ENCODE measurements at places on chromosomes 16 and 17.

- no peak for DNase-seq
- H3K4me3 ChIP-seq = no peak overlapping the region
- no peaks in the 10 kb centered on the region for H3K27me3 ChIP-seq
- H3K36me3 ChIP-seq = peaks cover 11% of the 10 kb centered on the region
These were observed 25.6 kb downstream of the CMC2 start for GRCh38 chr16:80981103-80981502.

DNA sequence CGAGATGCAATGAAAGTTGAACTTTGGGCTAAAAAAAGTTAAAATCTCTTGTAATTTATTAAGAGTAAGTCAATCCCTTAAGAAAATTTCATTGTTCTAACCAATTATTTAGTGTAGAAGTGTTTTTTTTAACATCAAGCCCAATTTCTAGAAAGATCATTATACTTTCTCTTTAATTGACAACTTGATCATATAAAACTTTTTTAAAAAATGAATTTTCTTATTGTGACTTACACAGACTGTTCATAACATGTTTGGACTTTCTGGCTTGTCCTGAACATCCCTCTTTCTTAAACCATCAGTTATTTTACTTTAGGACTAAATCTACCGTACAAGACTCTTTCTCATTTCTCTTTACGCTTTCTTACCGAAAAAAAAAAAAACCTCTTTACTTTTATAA is 24.8 kb upstream of the MYO1D start:
- no peaks in the 10 kb centered on the region for H3K27me3 ChIP-seq
- no peak overlapping the region for H3K4me3 ChIP-seq
- DNase-seq = no peak
- H3K27ac ChIP-seq = no peak overlapping the region
- H3K4me1 ChIP-seq = no peaks in the 10 kb centered on the region
- H3K36me3 ChIP-seq = no peaks in the 10 kb centered on the region

GRCh38 chr16:61726701-61727100 is 309.5 kb downstream of the CDH8 start:
- DNase-seq = no peak
- H3K27ac ChIP-seq = no peak overlapping the region
- no peaks in the 10 kb centered on the region for H3K36me3 ChIP-seq
- no peaks in the 10 kb centered on the region for H3K4me1 ChIP-seq
- H3K4me3 ChIP-seq = no peak overlapping the region

DNA sequence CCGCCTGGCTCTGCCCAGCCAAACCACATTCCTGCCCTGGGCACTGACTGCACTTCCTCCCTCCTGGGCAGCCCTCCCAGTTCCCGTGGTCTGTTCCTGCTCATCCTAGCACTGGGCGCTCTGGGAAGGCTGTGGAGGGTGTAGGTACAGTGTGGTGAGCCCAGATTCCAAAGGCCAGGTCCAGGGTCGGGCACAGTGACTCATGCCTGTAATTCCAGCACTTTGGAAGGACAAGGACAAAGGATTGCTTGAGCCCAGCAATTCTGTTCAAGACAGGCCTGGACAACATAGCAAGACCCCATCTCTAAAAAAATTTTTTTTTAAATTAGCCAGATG is 30.6 kb downstream of the C16orf74 start:
- H3K27me3 ChIP-seq = peaks cover 8% of the 10 kb centered on the region
- no peak for DNase-seq
- H3K4me3 ChIP-seq = no peak overlapping the region
- no peaks in the 10 kb centered on the region for H3K36me3 ChIP-seq
- H3K27ac ChIP-seq = no peak overlapping the region

GRCh38 chr16:76268824-76269223 is 8.4 kb upstream of the CNTNAP4 start:
- H3K4me3 ChIP-seq = no peak overlapping the region
- H3K36me3 ChIP-seq = no peaks in the 10 kb centered on the region
- H3K27me3 ChIP-seq = no peaks in the 10 kb centered on the region
- no peak overlapping the region for H3K27ac ChIP-seq
- DNase-seq = no peak

GRCh38 chr17:12736526-12736925 is 52.8 kb upstream of the ARHGAP44 start:
- DNase-seq = no peak
- no peaks in the 10 kb centered on the region for H3K27me3 ChIP-seq
- no peak overlapping the region for H3K4me3 ChIP-seq

- no peaks in the 10 kb centered on the region for H3K4me1 ChIP-seq
- H3K27me3 ChIP-seq = no peaks in the 10 kb centered on the region
- no peak overlapping the region for H3K27ac ChIP-seq
- peaks cover 54% of the 10 kb centered on the region for H3K36me3 ChIP-seq
- no peak overlapping the region for H3K4me3 ChIP-seq
These were observed 10.5 kb downstream of the EMC8 start for GRCh38 chr16:85788819-85789218.

DNA sequence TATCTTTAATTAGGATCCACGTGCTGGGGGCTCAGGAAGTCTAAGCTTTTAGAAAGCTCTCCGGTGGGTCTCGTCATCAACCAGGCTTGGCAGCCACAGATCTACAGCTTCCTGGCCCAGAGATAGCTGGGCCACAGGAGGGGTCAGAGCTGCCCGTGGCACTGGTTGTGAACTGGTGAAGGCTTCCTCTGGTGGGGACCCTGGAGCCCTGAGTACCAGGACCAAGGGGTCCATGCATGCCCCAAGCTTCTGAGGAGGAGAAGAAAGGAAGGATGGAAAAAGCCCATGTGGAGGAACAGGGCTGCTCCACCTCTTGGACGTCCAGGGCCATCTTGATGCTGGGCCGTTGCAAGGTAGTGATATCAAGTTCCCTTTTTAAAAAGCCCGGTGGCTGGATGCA is 13.3 kb downstream of the RMI2 start:
- H3K27me3 ChIP-seq = no peaks in the 10 kb centered on the region
- H3K4me3 ChIP-seq = no peak overlapping the region
- no peak overlapping the region for H3K27ac ChIP-seq
- no peak for DNase-seq

GRCh38 chr16:82414476-82414875 is 212.3 kb upstream of the CDH13 start:
- H3K27me3 ChIP-seq = no peaks in the 10 kb centered on the region
- no peak overlapping the region for H3K4me3 ChIP-seq
- H3K27ac ChIP-seq = no peak overlapping the region
- DNase-seq = no peak
- H3K4me1 ChIP-seq = no peaks in the 10 kb centered on the region

DNA sequence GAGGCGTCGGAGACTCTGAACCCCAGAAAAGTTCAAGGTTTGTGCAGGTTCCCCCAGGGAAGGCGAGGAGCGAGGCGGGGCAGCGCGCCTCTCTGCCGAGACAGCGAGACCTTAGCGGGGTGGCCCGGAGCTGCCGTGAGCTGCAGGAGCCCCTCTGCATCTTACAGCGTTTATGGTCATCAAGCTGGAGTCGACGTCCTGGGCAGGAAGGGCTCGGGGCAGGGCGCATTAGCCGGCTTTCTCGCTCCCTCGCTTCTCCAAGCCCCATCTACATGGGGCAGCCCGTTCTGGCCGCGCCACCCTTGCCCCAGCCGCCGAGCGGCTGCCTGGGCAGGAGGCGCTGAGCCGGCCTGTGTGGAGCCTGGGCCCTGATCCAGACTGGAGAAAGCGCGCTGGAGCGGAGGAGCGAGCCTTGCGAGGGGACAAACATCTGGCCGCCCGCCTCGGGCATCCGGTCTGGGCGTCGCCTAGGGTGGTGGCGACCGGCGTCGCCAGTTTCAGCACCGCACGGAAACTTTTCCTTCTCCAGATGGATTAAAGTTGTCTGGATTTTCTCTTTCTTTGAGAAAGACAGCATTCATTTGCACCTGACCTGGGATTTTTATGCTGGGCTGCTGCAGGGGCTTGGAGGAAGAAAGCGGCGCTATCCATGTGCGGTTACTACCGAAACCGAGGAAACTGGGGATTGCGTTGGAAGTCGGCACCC is 750 bp downstream of the TMEM132E start:
- no peaks in the 10 kb centered on the region for H3K36me3 ChIP-seq
- no peak overlapping the region for H3K27ac ChIP-seq
- no peak overlapping the region for H3K4me3 ChIP-seq
- DNase-seq = no peak

- H3K4me1 ChIP-seq = peaks cover 13% of the 10 kb centered on the region
- peak overlapping the region; percentile 47 for H3K27ac ChIP-seq
- DNase-seq = no peak
- H3K36me3 ChIP-seq = no peaks in the 10 kb centered on the region
These were observed 12.6 kb upstream of the PRR29 start for GRCh38 chr17:63985387-63986140.

DNA sequence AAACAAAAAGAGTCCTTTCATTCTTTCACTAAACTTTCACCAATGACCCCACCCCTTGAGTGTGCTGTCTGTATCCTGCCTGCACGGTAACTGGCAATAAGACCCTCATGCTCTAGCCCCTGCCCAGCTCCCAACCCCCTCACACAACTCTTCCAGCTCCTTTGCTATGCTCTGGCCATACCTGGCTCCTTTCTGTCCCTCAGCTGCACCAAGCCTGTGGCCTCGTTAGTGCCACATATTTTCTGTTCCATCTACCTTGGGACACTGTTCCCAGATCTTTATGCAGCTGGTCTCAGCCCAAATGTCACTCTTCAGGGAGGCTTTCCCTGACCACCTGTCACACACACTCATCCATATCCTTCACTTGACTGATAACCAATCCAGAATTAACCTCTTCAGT is 47.3 kb downstream of the C16orf82 start:
- no peaks in the 10 kb centered on the region for H3K36me3 ChIP-seq
- DNase-seq = no peak
- H3K27me3 ChIP-seq = peaks cover 10% of the 10 kb centered on the region
- H3K4me3 ChIP-seq = no peak overlapping the region
- H3K4me1 ChIP-seq = peaks cover 2% of the 10 kb centered on the region

DNA sequence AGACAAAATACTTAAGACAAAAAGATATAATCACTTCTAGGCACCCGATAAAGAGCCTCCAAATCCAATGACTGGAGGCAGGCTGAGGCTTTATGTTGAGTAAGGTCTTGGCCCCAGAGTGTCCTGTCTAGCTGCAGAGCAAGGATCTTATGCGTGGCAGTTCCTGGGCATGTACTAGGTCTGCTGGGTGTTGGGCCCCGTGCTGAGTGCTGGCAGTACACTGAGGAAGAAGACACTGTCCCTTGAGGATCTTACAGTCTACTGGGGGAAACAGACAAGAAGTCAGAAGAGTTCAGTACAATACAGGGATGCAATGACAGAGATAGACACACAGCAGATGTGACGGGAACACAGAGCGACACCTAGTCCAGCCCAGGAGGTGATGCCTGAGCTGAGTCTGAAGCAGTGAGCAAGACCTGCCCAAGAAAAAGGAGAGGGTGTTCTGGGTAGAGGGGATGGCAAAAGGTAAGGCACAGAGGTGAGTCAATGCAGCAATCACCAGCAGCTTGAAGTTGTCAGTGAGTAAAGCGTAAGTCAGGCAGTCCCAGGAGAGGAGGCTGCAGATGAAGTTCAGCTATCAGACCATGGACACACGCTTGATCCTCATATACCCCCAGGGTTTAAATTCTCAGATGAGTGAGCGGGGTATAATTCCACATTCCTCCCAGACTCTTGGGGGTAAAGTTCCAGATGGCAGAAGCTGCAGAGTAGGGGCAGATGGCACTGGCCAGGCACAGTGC is 18.1 kb downstream of the MAP3K14 start:
- no peaks in the 10 kb centered on the region for H3K27me3 ChIP-seq
- H3K4me1 ChIP-seq = peaks cover 5% of the 10 kb centered on the region
- no peak overlapping the region for H3K4me3 ChIP-seq
- H3K27ac ChIP-seq = no peak overlapping the region
- no peak for DNase-seq
